ENCODE measurements at places on chromosomes 6 and 20. TPM values are rescaled to one million over a fixed set of nuclear protein-coding genes. Genes with fewer than 3 reads are reported as not detected.

- no peak for DNase-seq
Measured at GRCh38 chr6:142810952-142811514, 133.9 kb downstream of the HIVEP2 start.

DNA sequence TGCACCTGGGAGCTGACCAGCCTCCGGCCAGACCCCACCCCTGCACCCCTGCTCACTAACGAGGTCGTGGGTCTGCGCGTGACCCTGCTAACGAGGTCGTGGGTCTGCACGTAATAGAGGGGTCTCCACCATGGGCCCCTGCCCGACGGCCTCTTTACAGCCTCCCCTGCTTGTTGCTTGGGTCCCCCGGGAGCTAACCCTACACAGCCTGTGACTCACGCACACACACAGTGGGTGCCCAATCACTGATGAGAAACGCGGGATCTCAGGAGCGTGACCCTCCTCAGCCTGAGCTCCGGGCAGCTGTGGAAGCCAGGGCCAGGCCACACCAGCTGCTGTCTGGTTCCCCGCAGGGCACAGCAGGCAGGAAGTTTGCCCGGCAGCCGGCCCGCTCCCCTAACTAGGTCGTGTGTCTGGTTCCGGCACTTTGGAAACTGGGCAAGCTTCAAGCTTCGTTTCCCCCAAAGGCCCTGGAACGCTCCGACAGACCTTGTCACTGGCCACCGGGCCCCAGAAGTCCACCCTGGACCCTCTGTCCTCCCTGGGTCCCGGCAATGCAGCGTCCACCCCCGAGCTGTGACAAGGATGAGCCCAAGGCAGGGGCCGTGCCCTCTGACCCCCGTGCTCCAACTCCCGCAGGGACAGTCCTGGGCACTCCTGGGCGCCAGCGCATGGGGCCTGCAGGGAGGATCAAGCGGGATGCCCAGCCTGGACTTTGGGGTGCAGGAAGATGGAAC is 767 bp downstream of the PTK6 start:
- no peak for DNase-seq

DNA sequence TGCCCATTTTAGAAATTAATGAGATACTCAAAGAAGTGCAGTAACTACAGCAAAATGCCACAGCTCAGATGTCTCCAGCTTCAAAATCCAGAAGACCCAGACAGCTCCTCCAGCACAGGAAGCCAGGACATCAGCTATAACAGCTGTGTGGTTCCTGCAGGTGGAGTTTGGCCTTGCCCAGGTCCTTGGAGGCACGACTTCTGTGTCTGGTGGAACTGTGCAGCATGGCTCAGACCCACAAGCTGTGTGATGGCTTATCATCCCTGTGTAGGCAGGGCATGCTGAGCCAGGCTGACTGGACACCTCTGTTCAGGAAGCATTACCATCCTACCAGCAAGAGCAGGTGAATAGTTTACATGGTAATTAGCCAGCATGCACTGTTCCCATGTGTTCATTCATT is 26.5 kb upstream of the CD93 start:
- no peak for DNase-seq

DNA sequence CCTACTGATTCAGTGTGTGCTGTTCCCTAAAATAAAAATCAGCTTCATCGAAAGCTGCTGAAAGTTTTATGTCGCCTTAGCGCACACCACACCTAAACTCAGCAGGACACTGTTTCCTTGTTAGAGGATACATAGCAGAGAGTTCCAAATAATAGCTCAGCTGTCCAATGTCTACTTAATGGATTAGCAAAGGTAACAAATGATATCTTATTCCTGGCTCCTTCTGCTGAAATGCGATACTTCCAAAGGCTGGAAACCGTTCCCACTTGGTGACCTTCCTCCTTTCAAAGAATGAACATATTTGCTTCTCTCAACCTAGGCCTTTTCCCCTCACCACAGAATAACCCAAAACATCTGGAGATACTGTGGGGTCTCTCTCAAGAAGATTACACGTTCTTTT is 189.5 kb upstream of the GMDS start:
- no peak for DNase-seq

CFAP206 gene
- 0.86 TPM for total RNA-seq

Measured in neural crest cell (in vitro differentiated cells).